ENCODE measurements at places on chromosomes 12 and 14. TPM values are rescaled to one million over a fixed set of nuclear protein-coding genes. Genes with fewer than 3 reads are reported as not detected.

DNA sequence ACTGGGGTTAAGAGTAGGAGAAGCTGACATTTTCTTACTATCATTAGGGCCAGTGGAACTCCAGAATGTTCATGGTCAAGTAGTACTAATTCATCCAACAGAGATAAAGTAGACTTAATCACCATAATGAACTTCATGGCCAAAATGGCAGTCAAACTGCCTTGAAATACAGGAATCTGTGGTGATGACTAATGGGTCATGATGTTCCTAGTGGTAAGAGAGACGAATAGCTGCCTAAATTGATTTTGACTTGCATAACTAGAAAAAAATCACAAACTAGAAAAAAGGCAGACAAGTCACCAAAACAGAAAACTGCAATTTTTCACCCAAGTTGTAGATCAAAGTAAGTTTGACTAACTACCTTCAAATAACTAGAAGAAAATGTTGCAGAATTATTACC, 138.5 kb downstream of the MGAT4C start:
- no peaks in the 10 kb centered on the region for H3K36me3 ChIP-seq
- no peak overlapping the region for H3K4me3 ChIP-seq
- no peaks in the 10 kb centered on the region for H3K4me1 ChIP-seq

DNA sequence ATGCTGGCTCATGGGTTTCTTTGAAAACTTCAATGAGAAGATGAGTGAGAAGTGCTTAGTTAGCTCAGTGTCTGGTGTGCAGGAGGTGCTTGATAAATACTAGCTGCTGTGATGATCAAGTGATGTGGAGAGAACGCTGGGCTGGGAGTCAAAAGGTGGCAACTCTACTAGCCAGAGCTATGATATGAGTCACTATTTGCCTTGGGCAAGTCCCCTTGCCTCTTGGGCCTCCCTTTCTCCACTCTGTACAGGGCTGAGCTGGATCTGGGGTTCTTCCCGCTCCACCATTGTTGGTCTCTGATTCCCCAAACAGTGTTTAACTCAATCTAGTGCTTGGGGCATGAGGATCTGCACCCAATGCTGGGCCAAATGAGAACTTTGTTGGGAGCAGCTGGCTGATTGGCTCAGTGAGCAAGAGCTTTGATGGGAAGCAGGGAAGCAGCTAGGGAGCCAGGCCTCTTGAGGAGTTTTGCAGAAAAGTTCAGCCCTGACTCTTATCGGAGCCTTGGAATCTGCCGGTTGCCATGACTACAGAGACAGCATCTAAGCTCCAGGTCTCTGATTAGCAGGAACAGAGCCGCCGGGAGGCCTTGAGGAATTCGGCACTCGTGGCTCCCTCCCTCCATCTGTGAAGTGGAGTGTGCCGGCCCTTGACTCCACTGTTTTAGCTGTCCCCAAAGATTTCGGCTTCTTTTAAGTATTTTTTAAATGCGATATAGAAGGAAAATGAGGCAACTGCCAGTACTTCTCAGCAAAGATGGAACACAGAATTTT, 82.1 kb upstream of the HSPB8 start:
- DNase-seq = no peak
- H3K4me1 ChIP-seq = no peaks in the 10 kb centered on the region
- no peak overlapping the region for H3K4me3 ChIP-seq
- H3K27me3 ChIP-seq = no peaks in the 10 kb centered on the region

DNA sequence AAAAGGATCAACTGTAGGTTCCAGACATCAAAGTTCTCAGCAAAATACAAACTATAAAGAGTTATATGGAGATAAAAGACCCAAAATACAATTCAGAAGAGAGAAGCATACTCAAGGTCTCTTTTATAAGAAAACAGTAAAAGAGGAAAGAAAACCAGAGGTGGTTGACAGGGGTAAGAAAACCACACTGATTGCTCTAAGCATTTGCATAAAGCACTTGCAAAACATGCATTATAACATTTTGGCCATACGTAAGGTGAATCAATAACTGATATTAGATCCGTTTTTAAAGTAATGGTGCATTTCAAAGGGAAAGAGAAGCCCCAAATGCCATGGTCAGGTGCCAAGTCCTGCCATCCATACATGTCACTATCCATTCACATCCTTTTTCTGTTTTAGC, 5.9 kb downstream of the DDHD1 start:
- no peak overlapping the region for H3K4me3 ChIP-seq
- H3K27me3 ChIP-seq = no peaks in the 10 kb centered on the region

Gene GALNT4
- polyA plus RNA-seq = 5.3 TPM

DNA sequence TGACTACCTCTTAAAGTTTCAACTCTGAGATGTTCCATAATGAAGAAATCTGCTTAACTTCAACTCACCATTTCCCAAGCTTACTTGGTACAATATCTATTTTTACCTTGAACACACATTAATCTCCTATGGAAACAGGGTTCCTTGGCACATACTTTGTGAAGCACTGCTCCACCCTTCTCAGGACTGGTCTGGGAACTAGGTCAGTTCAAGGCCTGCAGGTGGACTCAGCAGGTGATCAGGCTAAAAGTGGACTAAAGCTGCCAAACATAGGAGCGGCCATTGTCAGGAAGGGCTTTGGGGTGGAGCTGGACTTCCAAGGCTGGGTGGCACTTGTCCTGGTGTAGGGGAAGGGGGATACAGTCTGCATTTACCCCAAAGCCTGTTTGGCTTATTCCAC, 202.3 kb downstream of the NUAK1 start:
- no peaks in the 10 kb centered on the region for H3K27me3 ChIP-seq
- no peak for DNase-seq
- no peak overlapping the region for H3K4me3 ChIP-seq
- H3K36me3 ChIP-seq = no peaks in the 10 kb centered on the region
- no peaks in the 10 kb centered on the region for H3K4me1 ChIP-seq
- no peak overlapping the region for H3K27ac ChIP-seq

- H3K4me3 ChIP-seq = no peak overlapping the region
- no peaks in the 10 kb centered on the region for H3K4me1 ChIP-seq
- H3K27me3 ChIP-seq = no peaks in the 10 kb centered on the region
- DNase-seq = no peak
Measured at GRCh38 chr12:58434726-58435125, 485.6 kb downstream of the LRIG3 start.

DNA sequence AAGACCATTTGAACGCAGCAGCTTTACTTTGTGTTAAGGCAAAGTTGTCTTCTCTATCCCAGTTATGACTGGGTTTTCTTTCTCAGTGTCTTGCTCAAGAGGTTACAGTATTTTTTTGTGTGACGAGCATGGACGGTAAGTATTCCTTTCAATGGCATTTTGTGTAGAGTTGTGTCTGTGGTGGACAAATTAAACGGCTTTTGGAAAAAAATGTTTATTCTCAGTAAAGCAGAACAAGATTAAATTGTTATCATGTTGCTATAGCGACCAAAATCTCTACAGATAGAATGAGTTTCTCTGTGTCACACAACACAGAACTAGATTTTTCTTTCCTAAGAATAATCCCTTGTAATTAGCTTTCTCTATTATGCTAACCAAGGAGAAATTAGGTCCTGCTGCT, 417.1 kb downstream of the AEBP2 start:
- no peak for DNase-seq
- no peaks in the 10 kb centered on the region for H3K4me1 ChIP-seq
- no peak overlapping the region for H3K27ac ChIP-seq
- H3K27me3 ChIP-seq = no peaks in the 10 kb centered on the region

DNA sequence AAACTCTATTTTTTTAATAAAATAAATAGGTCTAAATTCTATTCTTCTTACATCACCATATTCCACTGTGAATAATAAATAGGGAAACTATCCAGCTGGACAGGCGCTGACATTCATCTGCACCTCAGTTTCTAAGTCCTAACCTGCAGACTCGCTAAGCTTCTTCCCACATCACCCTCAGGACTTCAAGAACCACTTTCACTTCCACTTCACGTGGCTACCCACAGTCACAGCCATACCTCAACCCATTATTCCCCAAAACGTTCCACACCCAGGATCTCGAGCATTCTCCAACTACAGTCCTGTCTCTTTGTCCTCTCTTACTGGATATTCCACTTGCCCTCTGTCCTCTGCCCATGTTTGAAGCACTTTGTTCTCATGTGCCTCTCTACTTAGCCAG, 71.1 kb downstream of the C2CD5 start:
- H3K4me3 ChIP-seq = no peak overlapping the region
- no peak for DNase-seq
- H3K4me1 ChIP-seq = no peaks in the 10 kb centered on the region
- H3K36me3 ChIP-seq = peaks cover 10% of the 10 kb centered on the region
- H3K27me3 ChIP-seq = no peaks in the 10 kb centered on the region

DNA sequence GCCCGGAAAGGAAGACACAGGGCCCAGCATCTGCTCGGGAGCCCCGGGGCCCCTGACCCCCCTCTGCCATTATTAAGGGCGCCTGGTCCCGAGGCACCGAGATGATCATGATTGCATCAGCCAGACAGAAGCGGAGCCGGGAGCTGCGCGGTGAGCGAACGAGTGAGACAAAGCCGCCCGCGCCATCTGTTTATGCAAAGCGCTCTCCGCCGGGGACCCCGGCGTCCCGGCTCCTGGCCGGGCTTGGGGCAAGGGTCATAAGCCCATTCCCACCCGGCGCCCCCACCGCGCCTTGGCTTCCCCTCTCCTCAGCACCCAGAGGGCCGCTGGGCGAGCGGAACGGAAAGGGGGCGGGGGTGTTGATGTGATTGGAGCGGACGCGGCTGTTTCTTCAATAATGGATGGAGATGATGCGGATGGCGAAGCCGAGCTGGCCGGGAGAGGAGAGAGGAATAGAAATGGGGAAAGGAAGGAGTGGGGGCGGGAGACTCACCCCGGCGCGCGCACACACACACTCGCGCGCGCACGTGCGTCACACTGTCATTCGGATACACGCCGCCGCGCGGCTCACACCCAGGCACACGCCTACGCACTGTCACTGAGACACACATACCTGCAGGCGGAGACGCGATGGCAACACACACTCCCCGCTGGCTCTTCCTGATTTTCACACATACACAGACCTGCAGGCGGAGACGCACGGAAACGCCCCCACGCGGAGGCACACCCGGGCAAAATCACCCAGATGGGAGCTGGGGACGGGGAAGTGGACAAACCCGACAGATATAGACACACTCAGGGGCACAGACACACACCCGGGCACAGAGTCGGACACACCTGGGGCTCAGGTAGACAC, 10.7 kb downstream of the STAC3 start:
- H3K4me3 ChIP-seq = peak overlapping the region; percentile 76
- DNase-seq = peak; percentile 58
- H3K27ac ChIP-seq = no peak overlapping the region
- peaks cover 76% of the 10 kb centered on the region for H3K4me1 ChIP-seq
- H3K27me3 ChIP-seq = peaks cover 61% of the 10 kb centered on the region

Gene MYF5
- polyA plus RNA-seq = not detected

Gene IGFBP6
- 8.9 TPM for polyA plus RNA-seq

- H3K36me3 ChIP-seq = peaks cover 13% of the 10 kb centered on the region
- H3K4me1 ChIP-seq = peaks cover 3% of the 10 kb centered on the region
- peaks cover 5% of the 10 kb centered on the region for H3K27me3 ChIP-seq
- DNase-seq = no peak
- H3K4me3 ChIP-seq = peak within 1 kb of the TSS; percentile 53
Measured at GRCh38 chr14:22836301-22837113, at the start of gene MMP14. Gene MMP14, plus strand, starts transcription at chr14:22836585. Its CDS starts 233 bp downstream, at chr14:22836818.

DNA sequence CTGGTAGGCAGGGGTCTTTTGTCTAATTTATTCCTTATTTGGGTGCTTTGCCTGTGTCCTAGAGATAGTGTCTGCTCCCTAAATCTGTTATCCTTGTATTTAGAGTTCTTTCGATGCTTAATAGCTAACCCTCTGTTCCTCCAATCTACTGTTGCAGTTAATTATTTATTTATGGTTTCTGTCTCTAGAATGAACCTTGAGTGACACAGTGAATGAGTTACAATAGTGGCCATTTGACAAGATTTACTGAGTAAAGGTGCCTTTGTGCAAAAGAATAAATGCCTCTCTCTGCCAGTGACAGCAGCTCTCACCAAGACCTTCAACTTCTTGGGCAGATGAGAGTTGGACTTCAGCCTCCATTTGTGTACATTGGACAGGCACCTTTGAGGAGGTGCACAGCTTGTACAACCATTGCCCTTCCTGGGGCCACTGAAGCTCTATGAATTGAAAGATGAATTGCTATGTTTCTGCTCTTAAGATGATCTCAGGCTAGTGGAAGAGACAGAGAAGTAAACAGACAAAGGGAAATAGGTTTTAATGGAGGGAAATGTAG, 165.9 kb downstream of the DERA start:
- no peak for DNase-seq
- no peak overlapping the region for H3K27ac ChIP-seq
- no peaks in the 10 kb centered on the region for H3K27me3 ChIP-seq
- no peaks in the 10 kb centered on the region for H3K36me3 ChIP-seq

Gene P3H3
- polyA plus RNA-seq = 2.9 TPM

Gene SSPN
- not detected for polyA plus RNA-seq

All from CD8-positive, alpha-beta memory T cell (primary cell).